ENCODE measurements at places on chromosomes 2 and 18. TPM values are rescaled to one million over a fixed set of nuclear protein-coding genes. Genes with fewer than 3 reads are reported as not detected.

DNA sequence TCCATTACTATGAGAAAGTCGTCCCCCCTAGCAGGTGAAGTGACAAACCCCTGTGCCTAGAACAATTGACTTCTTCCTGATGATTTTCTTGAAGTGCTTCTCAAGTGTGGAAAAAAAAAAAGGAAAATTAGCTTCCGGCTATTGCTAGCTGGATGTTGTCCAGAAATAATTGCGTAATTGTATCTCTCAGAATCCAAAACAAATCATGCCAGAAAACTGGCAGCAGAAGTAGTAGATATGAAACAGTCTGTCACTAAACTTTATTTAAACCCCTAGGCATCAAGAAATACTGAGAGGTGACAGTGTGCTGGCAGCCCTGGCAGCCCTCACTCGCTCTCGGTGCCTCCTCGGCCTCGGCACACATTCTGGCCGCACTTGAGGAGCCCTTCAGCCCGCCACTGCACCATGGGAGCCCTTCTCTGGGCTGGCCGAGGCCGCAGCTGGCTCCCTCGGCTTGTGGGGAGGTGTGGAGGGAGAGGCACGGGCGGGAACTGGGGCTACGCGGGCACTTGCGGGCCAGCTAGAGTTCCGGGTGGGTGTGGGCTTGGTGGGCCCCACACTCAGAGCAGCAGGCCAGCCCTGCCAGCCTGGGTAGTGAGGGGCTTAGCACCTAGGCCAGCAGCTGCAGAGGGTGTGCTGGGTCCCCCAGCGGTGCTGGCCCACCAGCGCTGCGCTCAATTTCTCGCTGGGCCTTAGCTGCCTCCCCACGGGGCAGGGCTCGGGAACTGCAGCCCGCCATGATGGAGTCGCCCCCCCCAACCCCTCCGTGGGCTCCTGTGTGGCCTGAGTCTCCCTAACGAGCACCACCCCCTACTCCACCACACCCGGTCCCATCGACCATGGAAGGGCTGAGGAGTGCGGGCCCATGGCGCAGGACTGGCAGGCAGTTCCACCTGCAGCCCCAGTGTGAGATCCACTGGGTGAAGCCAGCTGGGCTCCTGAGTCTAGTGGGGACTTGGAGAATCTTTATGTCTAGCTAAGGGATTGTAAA lies 80.5 kb upstream of the ABCA12 start:
- no peak overlapping the region for H3K4me3 ChIP-seq
- no peaks in the 10 kb centered on the region for H3K27me3 ChIP-seq
- H3K27ac ChIP-seq, result no peak overlapping the region
- H3K4me1 ChIP-seq, result no peaks in the 10 kb centered on the region
- no peak for DNase-seq
- no peaks in the 10 kb centered on the region for H3K36me3 ChIP-seq

DNA sequence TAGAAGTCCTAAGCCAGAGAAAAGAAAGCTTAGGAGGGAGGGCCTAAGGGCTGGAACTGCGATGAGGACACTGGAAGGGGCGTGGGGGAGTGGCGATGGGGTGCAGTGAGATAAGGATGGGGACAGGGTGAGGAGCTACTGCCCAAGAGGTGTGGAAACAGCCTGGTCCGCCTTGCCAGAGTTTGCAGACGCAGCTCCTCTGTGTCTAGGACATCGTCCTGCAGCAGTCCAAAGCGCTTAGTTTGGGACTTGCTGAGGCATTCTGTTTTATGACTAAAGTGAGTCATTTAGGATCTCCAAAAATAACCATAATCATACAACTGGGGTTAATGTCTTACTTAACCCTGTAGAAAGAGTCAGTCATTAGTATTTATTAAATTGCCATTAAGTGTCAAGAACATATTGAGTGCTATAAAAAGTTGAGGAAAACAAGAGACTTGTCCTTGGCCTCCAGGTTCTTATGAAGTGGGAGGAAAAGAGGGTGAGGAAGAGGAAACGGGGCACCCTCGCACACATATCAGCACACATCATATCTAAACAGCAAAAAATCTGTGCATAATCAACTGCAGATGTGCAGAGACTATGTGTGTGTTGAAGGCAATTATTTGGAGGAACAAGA lies 74.8 kb downstream of the CDK15 start:
- DNase-seq, result no peak
- H3K27ac ChIP-seq, result no peak overlapping the region
- peaks cover 13% of the 10 kb centered on the region for H3K4me1 ChIP-seq
- H3K27me3 ChIP-seq, result peaks cover 16% of the 10 kb centered on the region
- no peaks in the 10 kb centered on the region for H3K36me3 ChIP-seq
- no peak overlapping the region for H3K4me3 ChIP-seq

DNA sequence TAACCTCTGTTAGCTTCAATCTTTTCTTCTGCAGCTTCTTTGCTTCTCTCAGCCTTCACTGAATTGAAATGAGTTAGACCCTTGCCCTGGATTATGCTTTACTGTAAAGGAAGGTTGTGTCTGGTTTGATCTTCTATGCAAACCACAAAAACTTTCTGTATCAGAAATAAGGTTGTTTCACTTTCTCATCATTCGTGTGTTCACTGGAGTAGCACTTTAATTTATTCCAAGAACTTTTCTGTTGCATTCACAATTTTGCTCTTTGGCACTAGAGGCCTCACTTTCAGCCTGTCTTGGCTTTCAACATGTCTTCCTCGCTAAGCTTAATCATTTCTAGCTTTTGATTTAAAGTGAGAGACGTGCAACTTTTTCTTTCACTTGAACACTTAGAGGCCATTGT lies 365.3 kb downstream of the TDRD15 start:
- no peaks in the 10 kb centered on the region for H3K36me3 ChIP-seq
- H3K27ac ChIP-seq, result no peak overlapping the region
- no peaks in the 10 kb centered on the region for H3K4me1 ChIP-seq
- no peaks in the 10 kb centered on the region for H3K27me3 ChIP-seq

GRCh38 chr2:240377366-240377765 lies 58.1 kb upstream of the GPC1 start:
- no peaks in the 10 kb centered on the region for H3K4me1 ChIP-seq
- no peaks in the 10 kb centered on the region for H3K27me3 ChIP-seq
- no peak overlapping the region for H3K4me3 ChIP-seq
- H3K36me3 ChIP-seq, result no peaks in the 10 kb centered on the region
- H3K27ac ChIP-seq, result no peak overlapping the region

GRCh38 chr2:174122185-174122584 lies 126.1 kb downstream of the OLA1 start:
- H3K4me3 ChIP-seq, result no peak overlapping the region
- no peaks in the 10 kb centered on the region for H3K27me3 ChIP-seq
- no peak for DNase-seq
- H3K27ac ChIP-seq, result no peak overlapping the region

GRCh38 chr2:14621114-14621513 lies 11.4 kb upstream of the LRATD1 start:
- DNase-seq, result no peak
- no peaks in the 10 kb centered on the region for H3K4me1 ChIP-seq
- no peaks in the 10 kb centered on the region for H3K27me3 ChIP-seq
- no peak overlapping the region for H3K27ac ChIP-seq

TUBB8B gene
- not detected for total RNA-seq

TSPYL6 gene
- not detected for total RNA-seq

All from CD4-positive, alpha-beta memory T cell (primary cell).